ENCODE measurements at places on chromosomes 7 and 10.

DNA sequence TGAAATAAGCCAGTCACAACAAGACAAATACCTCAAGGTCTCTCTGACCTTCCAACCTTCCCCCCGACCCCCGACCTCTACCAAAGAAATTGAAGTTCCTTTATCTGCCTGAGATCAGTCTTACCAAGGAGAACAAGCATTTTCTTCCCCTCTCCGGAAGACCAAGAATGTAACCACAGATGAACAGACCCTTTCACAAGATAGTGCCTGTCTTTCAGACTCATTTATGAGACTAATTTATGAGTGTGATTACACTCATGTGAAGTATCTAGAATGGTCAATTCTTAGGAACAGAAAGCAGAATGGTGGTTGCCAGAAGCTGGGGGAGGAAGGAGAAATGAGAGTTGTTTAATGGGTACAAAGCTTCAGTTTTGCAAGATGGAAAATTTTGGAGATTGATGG, 108.9 kb upstream of the MKLN1 start:
- DNase-seq: no peak

- DNase-seq: no peak
Observed at GRCh38 chr10:125095228-125095627, 65.1 kb downstream of the CTBP2 start.

GRCh38 chr7:77657427-77658224, 38.6 kb upstream of the RSBN1L start:
- DNase-seq: no peak

DNA sequence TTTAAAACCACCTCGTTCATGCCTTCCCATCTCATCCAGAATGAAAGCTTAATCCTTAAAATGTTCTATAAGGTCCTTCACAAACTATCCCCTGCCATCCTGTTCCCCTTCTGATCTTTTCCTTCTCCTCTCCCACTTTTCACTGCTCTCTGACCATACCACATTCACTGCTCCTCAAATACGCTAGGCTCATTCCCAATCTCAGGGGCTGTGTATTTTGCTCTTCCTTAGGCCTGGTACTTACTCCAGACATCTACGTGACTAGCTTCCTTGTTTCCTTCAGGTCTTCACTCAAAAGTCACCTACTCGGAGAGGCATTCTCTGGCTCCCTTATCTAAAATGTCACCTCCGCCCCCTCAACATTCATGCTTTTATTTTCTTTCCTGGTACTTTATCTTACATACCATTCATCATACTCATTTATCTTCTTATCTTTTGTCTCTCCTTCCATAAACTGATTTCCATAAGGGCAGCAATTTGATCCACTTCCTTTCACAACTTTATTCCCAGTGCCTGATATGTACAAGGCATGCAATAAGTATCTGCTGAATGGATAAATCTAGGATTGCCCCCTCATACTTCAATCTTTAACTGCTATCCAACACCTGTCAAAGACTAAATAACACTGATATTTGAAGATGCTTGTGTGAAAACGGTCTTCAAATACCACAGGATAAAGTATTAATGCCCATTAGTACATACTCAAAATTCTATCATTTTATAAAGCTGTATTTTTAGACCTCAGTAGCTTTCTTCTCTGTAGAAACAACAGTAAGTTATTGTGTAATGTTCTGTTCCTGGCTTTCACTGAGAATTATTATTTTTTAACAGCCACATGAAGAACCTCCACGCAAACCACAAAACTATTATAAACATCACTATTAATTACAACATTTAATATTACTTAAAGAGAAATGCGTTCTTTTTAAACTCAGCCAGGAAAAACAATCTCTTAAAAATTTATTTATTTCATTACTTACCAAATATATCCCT, 27.0 kb downstream of the JMJD1C start:
- no peak for DNase-seq

GRCh38 chr7:115153769-115154477, 232.0 kb downstream of the MDFIC start:
- DNase-seq: no peak

DNA sequence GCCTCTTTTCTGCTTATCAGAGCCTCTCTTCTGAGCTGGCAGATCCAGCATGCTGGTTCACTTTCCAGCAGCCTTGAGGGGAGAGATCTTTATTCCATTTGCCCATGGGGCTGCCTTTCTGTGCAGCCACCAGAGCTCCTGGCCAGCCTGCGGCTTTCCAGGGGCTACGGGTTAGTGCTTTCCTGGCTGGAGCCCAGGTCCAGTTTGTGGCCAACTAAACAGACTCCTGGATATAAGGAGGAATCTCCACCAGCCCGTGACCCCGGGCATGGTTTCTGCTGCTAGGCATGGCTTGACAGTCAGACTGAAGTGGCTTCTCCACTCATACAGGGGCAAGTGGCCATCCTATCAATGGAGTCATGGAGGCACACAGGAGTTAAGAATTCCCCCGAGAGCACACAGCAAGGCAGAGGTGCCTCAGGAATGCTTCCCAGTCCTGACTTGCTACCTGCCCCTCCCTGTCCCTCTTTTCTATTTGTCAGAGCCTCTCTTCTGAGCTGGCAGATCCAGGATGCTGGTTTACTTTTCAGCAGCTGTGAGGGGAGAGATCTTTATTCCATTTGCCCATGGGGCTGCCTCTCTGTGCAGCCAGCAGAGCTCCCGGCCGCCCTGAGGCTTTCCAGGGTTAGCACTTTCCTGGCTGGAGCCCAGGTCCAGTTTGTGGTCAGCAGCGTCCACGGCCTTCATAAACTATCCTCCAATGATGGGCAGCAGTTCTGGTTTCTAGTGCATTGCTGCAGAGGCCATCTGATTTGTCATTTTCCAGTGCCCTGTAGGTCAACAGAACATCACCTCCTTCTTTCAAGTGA, 35.9 kb downstream of the TSPAN15 start:
- DNase-seq: no peak

- no peak for DNase-seq
Observed at GRCh38 chr10:5488272-5489161, 10.9 kb downstream of the CALML5 start.

DNA sequence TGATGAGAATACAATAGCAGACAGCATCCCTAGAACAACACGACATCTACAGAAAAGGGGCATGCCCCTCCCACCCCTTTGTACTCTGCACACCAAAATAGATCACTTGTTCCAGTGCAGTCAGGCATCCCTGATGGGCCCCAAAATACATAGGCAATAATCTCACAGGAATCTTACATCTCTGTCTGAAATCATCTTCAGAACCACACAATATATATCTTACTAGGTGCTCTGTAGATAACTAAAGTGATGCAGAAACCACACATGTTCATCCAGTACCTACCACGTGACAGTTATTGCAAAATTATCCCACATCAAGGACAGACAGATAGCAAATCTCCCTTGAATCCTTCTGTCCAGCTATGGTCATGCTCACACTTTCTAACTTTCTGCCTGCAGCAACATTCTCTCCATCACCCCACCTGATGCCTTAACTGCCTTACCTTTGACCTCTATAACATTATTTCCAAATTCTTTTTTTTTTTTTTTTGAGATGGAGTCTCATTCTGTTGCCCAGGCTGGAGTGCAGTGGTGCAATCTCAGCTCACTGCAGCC, 30.7 kb downstream of the ST8SIA6 start:
- no peak for DNase-seq

All from stimulated activated CD4-positive, alpha-beta T cell treated with anti-CD3 and anti-CD28 coated beads, Interleukin-2, amount 100 ng/mL, for 48 hours (primary cell).